Left hindlimb (tissue), 1 donor: ENCODE measurements at places on chromosomes 1 and 21.

DNA sequence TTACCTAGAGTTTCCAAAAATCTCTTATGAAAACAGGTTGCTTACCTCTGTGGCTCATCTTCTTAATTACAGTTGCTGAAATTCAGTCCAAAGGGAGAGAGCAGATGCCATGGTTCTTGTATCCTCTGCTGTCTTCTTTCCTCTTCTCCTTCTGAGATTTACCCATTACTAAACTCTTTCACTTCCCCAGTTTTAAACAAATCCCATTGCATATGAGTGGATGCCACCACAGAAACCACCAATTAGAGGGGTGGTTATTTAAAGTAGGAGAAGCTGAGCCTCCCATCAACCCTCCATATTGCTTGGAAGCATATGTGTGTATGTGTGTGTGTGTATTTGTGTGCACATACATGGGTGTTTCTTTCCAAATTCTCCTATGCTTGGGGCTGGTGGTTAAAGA is 128.5 kb upstream of the KCNK1 start:
- DNase-seq = no peak

GRCh38 chr1:29202584-29203340 is 21.1 kb upstream of the SRSF4 start:
- peak; percentile 92 for DNase-seq

DNA sequence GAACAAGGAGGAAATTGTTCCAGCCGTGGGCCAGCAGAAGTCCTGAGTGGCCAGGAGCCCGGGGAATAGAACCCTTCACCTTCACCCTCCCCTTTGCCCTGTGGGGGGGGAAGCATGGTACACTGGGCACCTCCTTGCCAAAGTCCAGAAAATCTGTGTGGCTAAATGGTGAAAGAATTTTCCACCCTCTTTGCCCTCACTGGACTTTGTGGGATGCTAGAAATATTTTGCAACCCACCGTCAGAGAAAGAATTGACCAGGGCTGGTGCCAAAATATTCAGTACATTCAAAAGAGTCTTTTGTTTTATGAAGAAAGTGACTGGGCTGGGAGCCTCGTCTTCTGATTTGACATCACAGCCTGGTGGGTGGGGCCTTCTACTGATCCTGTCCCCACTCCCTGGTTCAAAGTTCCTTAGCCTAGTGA is 14.6 kb downstream of the NFASC start:
- no peak for DNase-seq

GRCh38 chr1:89512996-89513720 is 11.5 kb upstream of the LRRC8B start:
- no peak for DNase-seq

DNA sequence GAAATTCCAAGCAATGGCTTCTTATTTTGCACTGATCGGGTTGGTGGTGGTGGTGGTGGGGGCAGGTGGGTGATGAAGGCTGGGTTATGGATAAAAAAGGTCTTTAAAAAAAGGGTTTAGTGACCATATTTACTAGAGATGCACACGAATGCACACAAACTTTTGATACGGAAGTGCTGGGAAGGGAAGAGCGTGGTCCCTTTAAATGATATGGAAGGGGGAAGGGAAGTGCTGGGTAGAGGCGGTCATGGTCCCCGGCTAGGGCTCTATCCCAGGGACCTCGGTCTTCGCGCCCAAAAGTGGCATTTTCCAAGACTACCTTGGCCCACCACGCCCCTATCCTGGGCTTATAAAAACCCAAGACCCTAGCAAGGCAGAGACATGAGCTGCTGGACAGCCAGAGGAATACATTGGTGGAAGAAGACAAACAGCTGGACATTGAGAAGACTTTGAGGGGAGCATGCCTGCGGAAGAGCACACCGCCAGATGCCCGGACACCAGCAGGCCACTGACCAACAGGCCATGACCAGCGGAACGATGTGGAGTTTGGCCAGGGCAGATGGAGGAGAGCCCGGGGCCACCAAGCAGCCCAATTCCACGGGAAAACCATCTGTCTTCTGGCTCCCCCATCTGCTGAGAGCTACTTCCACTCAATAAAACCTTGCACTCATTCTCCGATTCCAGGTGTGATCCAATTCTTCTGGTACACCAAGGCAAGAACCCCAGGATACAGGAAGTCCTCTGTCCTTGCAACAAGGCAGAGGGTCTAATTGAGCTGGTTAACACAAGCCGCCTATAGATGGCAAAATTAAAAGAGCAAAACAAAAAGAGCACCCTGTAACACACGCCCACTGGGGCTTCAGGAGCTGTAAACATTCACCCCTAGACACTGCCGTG is 1720.2 kb downstream of the MRPL39 start:
- DNase-seq = no peak

- no peak for DNase-seq
Observed at GRCh38 chr1:223776075-223776814, 63.9 kb downstream of the CAPN2 start.

GRCh38 chr1:72693376-72693775 is 411.0 kb upstream of the NEGR1 start:
- DNase-seq = no peak

- no peak for DNase-seq
Observed at GRCh38 chr1:38657207-38657840, 202.2 kb downstream of the RRAGC start.

- DNase-seq = no peak
Observed at GRCh38 chr1:230382001-230382491, 44.1 kb downstream of the PGBD5 start.

- no peak for DNase-seq
Observed at GRCh38 chr1:60866917-60867531, 215.3 kb upstream of the NFIA start.

- no peak for DNase-seq
Observed at GRCh38 chr1:10989095-10989494, 23.4 kb upstream of the TARDBP start.

- DNase-seq = no peak
Observed at GRCh38 chr1:37476460-37477197, 2.2 kb downstream of the ZC3H12A start.

- no peak for DNase-seq
Observed at GRCh38 chr1:200301152-200301551, 108.7 kb downstream of the ZNF281 start.

DNA sequence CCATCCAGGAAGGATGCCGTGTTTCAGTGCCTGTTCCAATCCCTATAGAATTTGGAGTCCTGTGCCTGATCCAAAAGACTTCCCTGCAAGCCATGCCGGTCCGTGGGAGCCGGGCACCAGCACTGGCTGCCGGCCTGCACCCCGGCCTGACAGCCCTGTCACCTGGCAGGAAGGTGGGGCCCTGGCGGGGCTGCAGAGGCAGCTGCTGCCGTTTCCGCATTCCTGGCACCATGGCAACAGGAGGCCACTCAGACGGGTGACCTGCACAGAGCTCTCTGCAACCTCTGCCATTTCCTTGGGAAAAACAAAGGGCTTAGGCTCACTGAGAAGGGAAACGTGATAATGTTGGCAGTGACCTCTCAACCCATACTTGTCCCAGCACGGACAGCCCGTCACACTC is 63.2 kb upstream of the TMEM51 start:
- peak; percentile 59 for DNase-seq

- DNase-seq = no peak
Observed at GRCh38 chr1:170274131-170274501, 128.4 kb downstream of the NTMT2 start.

GRCh38 chr1:34050709-34051485 is 114.1 kb downstream of the CSMD2 start:
- DNase-seq = no peak

DNA sequence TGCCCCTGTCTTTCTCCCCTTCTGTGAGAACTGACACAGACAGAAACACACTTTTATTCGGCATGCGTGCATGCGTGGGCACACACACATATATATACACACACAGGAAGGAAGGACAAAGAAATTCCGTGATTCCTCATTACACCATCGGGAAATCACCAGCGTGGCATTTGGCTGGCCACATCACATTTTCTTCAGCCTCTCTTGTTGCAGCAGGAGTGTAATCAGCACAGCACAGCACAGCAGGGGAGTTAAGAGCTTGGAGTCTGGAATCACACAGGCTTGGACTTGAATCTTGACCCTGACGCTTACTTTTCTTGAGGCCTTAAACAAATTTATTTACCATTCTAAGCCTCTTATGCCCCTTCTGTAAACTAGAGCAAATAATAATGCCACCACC is 45.3 kb upstream of the EPHA8 start:
- DNase-seq = no peak

DNA sequence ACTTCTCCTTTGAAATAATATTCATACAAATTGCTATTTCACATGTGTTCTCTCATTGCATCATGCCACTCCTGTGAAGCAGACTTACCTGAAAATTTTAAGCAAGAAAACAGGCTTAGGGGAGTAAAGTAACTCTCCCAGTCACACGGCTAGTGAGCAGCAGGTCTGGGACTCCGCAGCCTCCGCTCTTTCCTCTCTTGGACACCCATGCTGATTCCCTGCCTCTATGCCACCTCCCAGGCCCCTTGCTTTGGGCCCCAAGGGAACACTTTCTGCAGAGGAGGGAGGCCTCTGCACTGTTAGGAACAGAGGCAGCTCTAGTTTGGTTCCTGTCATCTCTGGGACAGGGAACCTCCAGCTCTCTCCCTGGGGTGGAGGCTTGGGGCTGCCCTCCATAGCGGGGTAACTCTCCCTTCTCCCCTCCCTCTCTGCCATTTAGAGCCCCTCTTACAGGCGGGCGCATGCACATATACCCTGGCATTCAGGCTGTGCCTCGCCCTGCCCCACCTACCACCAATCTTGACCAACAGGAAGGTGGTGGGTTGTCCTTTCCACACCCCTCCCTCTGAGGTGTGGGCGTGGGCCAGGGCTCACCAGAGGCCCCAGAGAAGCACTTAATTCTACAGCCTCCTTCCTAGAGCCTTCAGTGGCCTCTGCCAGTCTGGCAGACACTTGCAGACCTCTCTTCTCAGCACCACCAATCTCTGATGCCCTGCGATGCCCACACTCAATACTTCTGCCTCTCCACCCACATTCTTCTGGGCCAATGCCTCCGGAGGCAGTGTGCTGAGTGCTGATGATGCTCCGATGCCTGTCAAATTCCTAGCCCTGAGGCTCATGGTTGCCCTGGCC is at the start of gene RXFP4:
RXFP4 (plus strand) TSS at position 646 of the 852 bp plus-strand sequence; CDS start at position 718, 72 bp downstream.
- no peak for DNase-seq

GRCh38 chr21:34617753-34618339 is 2.9 kb upstream of the RCAN1 start:
- no peak for DNase-seq

GRCh38 chr21:42362700-42363099 is 3.6 kb downstream of the TFF1 start:
- DNase-seq = no peak

DNA sequence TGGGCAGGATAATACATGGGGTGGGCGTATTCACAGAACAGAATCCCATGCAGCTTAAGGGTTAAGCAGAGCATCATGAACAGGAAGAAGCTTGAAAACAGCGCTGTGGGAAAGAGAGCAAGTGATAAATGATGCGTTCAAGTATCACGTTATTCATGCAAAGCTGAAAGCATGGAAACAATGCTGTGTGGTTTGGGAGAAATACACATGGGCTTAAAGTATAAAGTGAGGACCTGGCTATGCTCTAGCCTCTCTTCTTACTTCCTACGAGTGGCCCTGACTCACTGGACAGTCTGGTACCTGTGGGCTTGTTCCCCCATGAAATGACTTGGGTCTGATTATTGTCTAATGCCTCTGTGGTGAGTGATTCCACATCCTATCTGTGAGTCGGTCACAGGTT is 25.7 kb downstream of the TMPRSS2 start:
- no peak for DNase-seq

- no peak for DNase-seq
Observed at GRCh38 chr1:228083871-228084278, 1.4 kb downstream of the ARF1 start.

- DNase-seq = no peak
Observed at GRCh38 chr1:185694081-185694480, 40.1 kb upstream of the HMCN1 start.

- no peak for DNase-seq
Observed at GRCh38 chr1:79193211-79194079, 186.9 kb upstream of the ADGRL4 start.

DNA sequence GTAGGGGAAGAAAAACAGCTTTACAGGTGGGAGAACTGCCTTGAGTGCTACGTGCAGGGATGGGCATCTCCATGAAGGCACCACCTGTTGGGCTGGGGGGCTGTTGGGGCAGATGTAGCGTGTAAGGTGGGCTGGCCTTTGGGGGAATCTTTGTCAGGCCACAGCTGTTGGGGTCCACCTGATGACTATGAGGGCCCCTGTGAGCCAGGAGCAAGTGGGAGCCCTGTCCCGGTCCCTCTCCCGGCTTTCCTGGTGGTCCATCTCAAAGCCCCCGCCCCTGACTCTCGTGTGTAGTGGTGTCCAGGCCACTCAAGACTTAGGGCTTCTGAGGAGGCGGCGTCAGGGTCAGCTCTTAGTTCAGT is 13.5 kb downstream of the SLC37A1 start:
- no peak for DNase-seq

DNA sequence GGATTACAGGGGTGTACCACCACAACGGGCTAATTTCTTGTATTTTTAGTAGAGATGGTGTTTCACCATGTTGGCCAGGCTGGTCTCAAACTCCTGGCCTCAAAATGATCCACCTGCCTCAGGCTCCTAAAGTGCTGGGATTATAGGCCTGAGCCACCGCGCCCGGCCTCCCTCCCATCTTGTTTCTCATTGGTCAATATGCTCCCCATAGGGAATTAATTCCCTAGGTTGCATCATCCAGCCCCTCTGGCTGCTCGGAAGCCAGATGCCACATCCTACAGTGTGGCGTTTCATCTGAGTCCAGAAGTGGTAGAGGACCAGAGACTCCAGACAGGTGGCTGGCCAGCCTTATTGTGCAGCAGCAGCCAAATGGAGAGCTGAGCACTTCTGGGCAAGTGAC is 11.5 kb upstream of the VASH2 start:
- no peak for DNase-seq

DNA sequence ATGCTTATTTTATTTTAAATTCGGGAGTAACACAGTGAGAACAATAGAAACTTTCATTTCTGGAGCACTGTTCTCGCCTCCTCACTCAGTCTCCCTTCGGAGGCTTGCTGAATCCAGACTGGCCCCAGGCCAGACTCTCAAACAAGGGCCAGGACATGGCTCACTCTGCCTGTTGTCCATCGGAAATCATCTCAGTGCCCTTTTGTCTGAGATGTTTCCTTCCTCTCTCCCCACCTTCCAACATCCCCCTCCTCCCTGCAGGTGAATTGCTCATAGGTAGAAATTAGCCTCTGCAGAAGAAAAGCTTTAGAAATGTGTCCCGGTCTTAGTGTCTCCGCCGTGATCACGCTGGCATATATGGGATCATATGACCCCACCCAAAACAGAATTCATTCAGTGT is 55.2 kb downstream of the ERG start:
- no peak for DNase-seq

- no peak for DNase-seq
Observed at GRCh38 chr1:52343979-52344378, 22.0 kb downstream of the CC2D1B start.

- DNase-seq = no peak
Observed at GRCh38 chr1:27935721-27936120, 921 bp downstream of the SMPDL3B start.

GRCh38 chr1:198929111-198929604 is 290.3 kb downstream of the PTPRC start:
- no peak for DNase-seq

DNA sequence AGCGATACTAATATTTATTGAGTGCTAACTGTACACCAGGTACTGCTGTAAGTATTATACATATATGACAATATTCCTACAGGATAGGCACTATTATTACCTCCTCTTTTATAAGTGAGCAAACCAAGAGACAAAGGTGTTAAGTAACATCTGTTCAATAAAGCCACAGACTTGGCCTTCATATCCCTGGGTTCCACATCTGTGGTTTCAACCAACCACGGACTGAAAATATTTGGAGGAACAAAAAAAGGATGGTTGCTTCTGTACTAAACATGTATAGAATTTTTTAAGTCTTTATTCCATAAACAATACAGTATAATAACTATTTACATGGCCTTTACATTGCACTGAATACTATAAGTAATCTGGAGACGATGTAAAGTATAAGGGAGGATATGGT is 95.1 kb downstream of the RERE start:
- no peak for DNase-seq
